ENCODE measurements at places on chromosomes 11 and 22.

DNA sequence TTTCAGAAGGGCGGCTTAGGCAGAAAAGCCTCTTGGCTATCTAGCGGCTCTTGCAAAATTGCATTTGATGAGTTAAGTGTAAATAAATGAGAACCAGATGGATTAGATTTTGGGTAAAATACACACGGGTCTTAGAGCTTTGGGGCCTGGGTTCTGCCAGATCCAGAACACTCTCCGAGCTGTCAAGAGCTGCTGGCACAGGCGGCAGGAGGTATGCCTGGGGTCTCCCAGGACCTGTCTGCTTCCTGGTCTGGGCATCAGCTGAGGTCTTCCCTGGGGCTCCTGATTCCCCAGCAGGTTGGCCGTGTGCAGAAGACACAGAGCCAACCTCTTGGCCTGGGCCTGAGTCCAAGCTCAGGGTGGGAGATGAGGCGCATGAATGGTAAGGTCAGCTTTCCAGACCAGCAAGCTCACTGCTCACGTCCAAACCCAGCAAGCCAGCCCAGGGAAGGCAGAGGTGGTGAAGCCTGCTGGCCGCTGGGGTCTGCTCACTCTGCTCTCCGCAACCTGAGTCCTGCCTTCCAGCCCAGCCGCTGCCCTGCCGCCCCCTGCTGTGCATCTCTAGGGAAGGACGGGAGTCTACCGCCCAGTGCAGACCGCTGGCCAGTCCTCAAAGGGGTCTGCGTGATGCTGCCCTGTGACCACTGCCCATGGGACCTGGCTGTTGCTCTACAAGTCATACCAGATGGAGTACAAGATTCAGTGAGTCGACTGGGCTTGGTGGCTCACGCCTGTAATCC lies 44.9 kb downstream of the SCUBE1 start:
- no peak for DNase-seq

- DNase-seq: no peak
Measured at GRCh38 chr11:76918941-76919386, 58.2 kb downstream of the ACER3 start.

- DNase-seq: no peak
Measured at GRCh38 chr22:48475661-48476345, 1351.9 kb downstream of the BRD1 start.

GRCh38 chr11:68140496-68141245 lies 19.5 kb upstream of the CHKA start:
- no peak for DNase-seq

DNA sequence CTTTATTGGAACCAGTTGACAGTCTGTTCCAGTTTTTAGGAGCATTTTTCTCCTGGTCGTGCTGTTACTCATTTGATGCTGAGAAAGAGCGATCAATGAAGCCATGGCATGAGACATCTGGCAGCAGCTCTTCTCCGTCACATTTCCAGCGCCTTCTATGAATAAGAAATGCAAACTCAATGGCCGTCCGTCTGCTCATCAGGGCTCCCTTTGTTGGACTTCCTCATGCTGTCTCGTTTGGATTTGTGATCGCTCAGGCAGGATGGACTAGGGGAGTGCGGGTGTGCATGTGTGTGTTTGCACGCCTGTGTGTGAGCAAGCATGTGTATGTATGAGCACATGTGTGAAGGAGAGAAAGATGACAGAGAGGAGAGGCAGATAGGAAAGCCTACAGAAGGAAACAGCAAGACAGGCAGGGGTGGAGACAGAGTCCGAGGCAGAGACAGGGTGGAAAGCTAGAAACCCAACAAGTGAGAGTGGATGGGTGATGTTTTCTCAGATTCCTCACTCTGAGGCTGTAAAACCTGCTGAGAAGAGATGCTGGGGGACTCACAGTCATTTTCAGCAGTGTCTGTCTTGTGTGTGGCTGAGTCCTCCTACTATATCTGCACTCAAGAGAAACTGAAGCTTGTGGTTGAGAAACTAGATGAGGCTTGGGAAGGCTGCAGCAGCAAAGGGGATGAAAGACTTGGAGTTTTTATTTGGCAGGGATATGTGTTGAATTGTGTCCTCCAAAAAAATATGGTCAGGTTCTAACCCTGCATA lies 56.0 kb upstream of the CLMP start:
- DNase-seq: no peak

DNA sequence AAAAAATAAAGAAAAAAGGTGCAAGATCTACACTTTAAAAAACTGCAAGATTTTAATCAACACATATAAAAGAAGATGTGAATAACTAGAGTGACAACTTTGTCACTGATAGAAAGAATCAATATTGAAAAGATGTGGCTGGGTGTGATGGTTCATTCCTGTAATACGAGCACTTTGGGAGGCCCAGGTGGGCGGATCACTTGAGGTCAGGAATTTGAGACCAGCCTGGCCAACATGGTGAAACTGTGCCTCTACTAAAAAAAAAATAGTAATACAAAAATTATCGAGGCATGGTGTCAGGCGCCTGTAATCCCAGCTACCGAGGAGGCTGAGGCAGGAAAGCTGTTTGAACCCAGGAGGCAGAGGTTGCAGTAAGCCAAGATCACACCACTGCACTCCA lies 21.0 kb upstream of the FBLN1 start:
- DNase-seq: no peak

DNA sequence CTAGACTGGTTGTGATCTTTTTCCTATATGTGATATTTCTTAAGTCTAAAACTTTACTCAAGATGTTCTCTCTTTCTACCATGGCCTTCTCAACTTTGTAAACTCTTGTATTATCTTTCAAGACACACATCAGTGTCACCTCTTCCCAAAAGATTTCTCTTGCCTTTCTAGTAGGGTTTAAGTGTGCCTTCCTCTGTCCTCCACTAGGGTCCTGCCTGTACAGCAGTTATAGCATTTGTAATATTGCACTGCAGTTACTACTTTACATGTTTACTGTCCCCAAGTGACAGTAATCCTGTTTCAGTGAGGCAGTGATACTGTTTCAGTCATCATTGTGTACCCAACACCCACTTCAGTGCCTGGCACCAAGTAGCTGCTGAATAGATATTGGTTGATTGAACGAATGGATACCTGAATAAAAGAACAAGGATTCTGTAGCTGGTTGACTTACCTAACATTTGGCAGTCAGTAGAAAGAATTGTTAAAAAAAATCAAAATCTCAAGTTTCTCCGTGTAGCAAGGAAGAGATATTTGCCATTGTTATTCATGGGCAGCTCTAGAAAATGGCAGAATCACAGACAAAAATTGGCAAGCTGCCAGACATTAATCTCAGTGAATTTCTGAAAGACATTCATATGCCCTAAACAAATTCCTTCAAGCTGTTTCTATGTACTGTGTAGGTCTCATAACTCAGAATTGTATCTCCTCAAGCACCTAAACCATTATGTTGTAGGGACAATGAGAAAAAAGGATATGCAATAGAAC lies 79.4 kb downstream of the RBMXL2 start:
- DNase-seq: no peak

GRCh38 chr11:70527046-70527395 lies 128.7 kb downstream of the CTTN start:
- no peak for DNase-seq

- no peak for DNase-seq
Measured at GRCh38 chr11:1665313-1665712, 31.7 kb upstream of the KRTAP5-6 start.

GRCh38 chr11:84256618-84257017 lies 970.5 kb upstream of the CCDC90B start:
- DNase-seq: no peak

GRCh38 chr11:18749681-18750319 lies 23.8 kb upstream of the IGSF22 start:
- DNase-seq: no peak

DNA sequence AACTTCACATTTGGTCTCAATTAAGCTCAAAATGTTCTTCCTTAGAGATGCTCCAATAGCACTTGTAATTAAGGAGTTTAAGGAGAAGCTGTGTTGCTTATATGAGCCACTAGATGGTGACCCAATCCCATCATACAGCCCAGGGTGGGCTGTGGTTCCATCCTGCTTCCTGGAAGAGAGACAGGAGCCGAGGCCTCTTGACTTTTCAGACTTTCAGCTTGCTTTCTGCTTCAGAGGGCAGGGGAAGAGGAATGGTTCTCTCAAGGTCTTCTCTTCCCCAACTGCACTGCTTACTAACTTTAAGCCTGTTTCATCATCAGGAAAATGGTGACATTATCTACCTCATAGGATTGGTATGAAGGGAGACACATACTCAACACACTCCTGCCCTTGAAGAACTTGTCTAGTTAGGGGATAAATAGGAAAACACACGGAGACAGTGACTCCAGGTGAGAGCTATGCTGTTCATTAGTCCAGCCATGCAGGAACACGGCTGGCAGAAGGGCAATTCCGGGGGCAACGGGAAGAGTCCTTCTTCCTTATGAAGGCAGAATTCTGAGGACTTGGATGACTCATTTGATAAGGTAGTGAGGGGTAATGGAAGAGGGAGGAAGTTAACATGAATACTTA lies 20.1 kb downstream of the TMEM218 start:
- no peak for DNase-seq

DNA sequence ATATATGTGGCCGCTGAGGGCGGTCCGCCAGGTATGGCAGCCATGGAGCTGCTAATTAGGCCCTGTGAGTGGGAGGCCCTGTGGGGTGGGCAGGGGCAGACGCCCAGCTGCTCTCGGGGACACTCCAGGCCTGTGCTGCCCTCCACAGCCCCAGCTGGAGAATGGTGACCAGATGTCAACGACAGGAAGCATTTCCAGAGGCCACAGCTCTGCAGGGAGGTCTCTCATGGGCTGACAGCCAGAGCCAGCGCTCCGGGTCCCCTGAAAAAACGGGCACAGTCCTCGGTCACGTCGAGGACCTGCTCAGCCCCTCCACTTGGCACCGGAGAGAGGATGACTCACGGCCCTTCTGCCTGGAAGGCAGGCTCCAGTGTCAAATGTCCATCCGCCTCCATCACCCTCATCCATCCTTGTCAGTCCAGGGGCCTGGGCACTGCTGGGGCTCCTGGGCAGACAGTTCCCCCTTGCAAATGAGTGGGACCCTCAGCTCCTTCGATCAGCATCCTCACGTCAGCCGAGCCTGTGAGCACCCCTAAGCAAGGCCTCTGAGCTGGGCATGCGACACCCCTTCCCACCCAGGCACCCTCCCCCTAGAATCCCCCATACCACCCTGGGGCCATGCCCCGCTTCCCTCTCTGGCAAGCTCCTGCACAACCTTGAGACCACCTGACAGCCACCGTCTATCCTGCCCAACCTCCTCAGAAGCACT lies 1.9 kb downstream of the BID start:
- no peak for DNase-seq

Data from activated T-cell treated with anti-CD3 and anti-CD28 coated beads, Interleukin-2, amount 50 U/mL, for 24 hours (primary cell).